Stimulated activated CD8-positive, alpha-beta memory T cell treated with anti-CD3 and anti-CD28 coated beads, Interleukin-7, amount 100 ng/mL, for 1 hour (primary cell): ENCODE measurements at places on chromosomes 1 and 21.

DNA sequence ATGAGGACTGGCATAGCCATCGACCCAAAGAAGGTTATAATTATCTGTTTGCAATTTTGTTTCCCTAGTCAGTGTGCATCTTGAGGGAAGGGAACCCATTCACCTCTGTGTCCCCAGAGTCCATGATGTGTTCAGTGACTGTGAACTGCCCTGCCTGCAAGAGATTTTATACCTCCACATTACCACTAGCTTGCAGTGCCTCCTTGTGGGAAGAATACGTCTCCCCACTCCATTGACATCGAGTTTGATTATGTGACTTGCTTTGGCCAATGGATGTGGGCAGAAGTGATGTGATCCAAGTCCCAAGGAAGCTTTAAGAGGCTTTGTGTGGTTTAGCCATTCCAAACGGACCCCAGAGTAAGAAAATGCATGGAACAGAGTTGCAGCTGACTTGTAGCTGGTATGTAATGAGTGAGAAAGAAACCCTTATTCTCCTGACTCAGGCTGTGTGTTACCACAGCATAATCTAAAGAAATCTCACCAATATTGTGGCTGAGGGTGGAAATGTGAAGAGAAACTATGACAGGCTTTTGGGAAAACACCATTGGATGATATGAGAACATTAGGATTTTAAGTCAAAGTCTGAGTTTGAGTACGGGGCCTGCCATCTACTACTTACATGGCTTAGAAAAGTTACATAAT lies 47.8 kb upstream of the NRDC start:
- DNase-seq, result no peak

- DNase-seq, result no peak
These were observed 5.1 kb upstream of the VWA1 start for GRCh38 chr1:1430114-1430982.

GRCh38 chr1:230548997-230549396 lies 93.3 kb upstream of the COG2 start:
- DNase-seq, result no peak

GRCh38 chr1:218462587-218462986 lies 117.5 kb downstream of the TGFB2 start:
- no peak for DNase-seq

DNA sequence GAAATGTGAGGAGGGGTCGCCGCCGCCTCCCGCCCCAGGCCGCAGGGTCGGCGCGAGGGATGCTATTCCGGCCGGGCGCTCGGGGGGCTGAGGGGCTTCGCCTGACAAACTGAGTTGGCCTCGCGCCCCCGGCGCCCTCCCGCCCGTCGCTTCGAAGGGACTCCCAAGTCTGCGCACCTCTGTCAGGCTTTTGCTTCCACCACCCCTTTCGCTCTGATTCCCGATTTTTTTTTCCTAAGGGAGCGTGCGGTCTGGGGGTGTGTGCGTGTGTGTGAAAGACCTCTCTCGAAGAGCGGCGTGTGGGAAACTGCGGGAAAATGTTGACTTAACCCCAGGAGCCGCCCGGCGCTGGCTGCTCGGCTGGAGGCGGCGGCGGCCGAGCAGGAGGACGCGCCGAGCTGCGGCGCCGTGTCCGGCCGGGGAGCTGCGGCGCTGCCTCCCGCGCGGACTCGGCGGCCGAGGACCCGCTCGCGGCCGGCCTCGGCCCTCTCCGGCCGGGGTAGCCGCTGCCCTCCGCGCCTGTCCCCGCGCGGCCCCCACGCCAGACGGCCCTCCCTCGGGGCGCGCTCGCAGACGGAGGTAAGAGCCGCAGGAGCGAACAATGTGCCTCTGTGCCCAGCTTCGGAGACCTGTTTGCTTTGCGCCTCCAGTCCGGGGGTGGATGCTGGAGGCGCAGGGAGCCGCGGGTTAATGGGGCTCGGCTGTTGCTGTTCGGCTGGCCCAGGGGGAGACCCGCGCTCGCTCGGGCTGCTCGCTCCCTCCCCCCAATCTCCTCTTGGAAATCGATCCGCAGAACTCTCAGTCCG lies 1.1 kb downstream of the ADGRL2 start:
- DNase-seq, result no peak

DNA sequence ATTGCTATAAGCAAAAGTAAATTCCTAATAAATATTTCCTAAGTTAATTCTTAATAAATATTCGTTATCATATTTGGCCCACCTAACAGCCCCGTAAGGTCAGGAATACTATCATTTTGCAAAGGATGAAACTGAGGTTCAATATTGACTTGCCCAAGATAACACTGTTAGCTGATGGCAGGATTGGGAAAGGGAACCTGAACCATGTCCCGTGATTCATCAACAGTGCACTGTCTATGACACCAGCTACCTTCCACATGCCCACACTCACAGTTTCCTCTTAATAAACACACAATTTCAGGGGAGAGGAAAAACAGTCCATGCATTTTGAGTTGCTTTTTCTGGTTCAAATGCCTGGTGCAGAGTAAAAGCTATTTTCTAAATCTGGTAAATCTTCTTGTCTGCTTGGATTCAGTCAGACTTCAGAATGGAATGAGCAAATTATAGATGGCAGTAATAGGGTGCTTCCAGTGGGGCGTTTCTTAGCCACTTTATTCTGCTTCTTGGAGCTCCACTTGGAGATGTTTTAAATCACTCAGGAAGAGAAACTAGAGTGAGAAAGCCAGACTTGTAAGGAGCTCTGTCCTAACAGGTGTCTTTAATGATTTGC lies 354.6 kb downstream of the PDE4B start:
- no peak for DNase-seq

DNA sequence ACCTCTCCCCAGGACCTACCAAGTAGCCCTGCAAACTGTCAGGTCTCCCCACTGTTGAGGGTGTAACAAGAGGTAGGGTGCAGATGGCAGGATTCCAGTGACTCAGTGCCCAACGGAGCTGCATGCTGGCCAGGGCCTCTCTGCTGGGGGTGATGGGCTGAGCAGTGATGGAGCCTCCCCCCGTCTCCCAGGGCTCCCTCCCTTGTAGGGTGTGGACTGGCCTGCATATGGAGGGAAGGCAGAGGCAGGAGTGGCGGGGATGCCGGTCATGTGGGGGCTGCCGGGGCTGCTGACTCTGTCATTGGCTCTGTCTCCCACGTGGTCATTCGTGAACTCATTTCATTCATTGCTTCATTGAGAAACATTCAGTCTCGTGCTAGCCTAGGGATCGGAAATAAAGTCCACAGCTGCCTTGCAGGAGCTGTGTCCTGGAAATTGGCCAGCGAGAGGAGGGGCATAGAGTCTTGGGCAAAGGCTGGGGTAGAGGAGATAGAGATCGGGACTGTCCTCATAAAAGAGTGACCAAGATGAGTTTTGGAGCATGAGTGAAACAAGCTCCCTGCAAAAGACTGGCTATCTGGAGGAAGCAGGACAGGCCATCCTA lies 22.9 kb upstream of the DISP3 start:
- no peak for DNase-seq

GRCh38 chr1:236450779-236451178 lies 56.7 kb downstream of the EDARADD start:
- DNase-seq, result no peak

GRCh38 chr21:36692114-36692834 lies 6.6 kb upstream of the SIM2 start:
- no peak for DNase-seq

- no peak for DNase-seq
These were observed 34.6 kb upstream of the ARTN start for GRCh38 chr1:43898981-43899380.
